Pancreas (tissue), 10 donors: ENCODE measurements at places on chromosomes 13 and 19. TPM values are rescaled to one million over a fixed set of nuclear protein-coding genes. Genes with fewer than 3 reads are reported as not detected.

DNA sequence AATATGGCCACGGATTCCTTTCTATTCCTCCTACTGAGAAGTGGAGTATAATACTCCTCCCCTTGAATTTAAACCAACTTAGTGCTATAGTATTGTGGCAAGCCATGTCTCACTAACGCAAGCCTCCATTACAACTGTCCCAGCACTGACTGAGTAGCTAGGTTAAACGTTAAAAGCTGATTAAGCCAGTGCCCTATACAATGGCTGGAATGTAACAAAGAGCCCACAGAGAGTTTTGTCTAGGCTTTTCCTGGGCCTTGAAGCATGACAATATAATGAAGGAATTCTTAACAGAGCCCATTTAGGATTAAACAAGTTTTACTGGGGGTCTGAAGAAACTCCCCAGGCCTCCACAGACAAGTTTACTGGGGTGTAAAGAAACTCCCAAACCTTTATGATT lies 254.5 kb upstream of the DACH1 start:
- H3K36me3 ChIP-seq, result no peaks in the 10 kb centered on the region
- no peak overlapping the region for H3K4me3 ChIP-seq
- no peak for DNase-seq
- H3K27ac ChIP-seq, result no peak overlapping the region
- no peaks in the 10 kb centered on the region for H3K27me3 ChIP-seq

DNA sequence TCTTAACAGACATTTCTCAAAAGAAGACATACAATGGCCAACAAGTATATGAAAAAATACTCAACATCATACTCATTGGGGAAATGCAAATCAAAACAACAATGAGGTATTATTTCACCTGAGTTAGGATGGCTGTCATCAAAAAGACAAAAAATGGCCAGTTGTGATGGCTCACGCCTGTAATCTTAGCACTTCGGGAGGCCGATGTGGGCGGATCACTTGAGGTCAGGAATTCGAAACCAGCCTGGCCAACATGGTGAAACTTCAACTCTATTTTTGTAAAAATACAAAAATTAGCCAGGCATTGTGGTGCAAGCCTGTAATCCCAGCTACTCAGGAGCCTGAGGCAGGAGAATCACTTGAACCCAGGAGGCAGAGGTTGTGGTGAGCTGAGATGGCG lies 22.0 kb downstream of the CEACAM16 start:
- H3K27ac ChIP-seq, result no peak overlapping the region
- H3K4me1 ChIP-seq, result peaks cover 24% of the 10 kb centered on the region
- H3K27me3 ChIP-seq, result no peaks in the 10 kb centered on the region

DNA sequence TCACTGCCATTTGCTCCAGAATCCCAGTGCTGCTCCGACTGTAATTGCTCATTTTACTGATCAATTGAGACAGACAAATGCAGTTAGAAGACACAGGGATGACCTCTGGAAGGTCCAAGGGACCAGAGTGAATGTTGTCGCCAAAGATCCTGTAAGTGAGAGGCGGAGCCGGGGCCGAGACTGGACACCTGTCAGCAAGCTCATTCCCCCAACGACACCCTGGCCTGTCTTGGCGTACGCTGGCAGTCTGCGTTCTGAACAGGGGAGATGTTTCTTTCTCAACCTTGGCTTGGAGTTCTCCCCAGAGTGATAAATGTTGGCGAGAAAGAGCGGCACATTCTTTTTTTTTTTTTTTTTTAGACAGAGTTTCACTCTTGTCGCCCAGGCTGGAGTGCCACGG lies 24.2 kb downstream of the GADD45B start:
- no peak overlapping the region for H3K4me3 ChIP-seq
- no peaks in the 10 kb centered on the region for H3K36me3 ChIP-seq
- no peaks in the 10 kb centered on the region for H3K27me3 ChIP-seq

The B9D2 gene
- total RNA-seq, result 2.0 TPM

The TSKS gene
- total RNA-seq, result not detected
